ENCODE measurements at places on chromosomes 6 and 20. TPM values are rescaled to one million over a fixed set of nuclear protein-coding genes. Genes with fewer than 3 reads are reported as not detected.

The NOX3 gene
- not detected for polyA plus RNA-seq

The FAM8A1 gene
- polyA plus RNA-seq = 4.1 TPM

The SPATS1 gene
- not detected for polyA plus RNA-seq

The PHACTR3 gene
- not detected for polyA plus RNA-seq

The PI16 gene
- not detected for polyA plus RNA-seq

The HUS1B gene
- polyA plus RNA-seq = 1.7 TPM

The LAMA2 gene
- polyA plus RNA-seq = not detected

The ZNF343 gene
- polyA plus RNA-seq = 1.3 TPM

The GGTLC1 gene
- polyA plus RNA-seq = not detected

The PPIL1 gene
- polyA plus RNA-seq = 7.6 TPM

The WFDC5 gene
- not detected for polyA plus RNA-seq

The PPP1R3G gene
- 0.13 TPM for polyA plus RNA-seq

The DEFB118 gene
- not detected for polyA plus RNA-seq

Data from CD14-positive monocyte (primary cell).